ENCODE measurements at places on chromosomes 13 and 19.

GRCh38 chr13:75153834-75154233 lies 328.1 kb downstream of the TBC1D4 start:
- no peak for DNase-seq

DNA sequence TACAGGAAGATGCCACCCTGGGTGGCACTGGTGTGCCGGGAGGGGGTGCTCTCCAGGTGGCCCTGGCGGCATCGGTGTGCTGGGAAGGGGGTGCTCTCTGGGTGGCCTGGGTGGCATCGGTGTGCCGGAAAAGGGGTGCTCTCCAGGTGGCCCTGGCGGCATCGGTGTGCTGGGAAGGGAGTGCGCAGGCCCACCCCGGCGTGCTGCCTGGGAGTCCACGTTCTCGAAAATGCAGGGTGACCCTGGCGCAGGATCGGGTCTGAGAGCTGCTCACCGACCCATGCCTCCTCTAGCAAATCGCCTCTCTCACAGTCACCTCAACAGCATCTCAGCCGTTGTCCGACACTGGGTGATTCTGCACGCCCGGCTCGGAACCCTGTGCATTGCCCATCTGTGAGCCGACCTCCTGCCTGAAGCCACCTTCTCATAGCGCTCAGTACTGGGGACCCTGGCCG lies 36.4 kb downstream of the RASA3 start:
- DNase-seq = no peak

GRCh38 chr13:26881154-26881553 lies 120.6 kb upstream of the GPR12 start:
- DNase-seq = no peak

GRCh38 chr13:51112771-51113170 lies 1.7 kb upstream of the C13orf42 start:
- DNase-seq = no peak

DNA sequence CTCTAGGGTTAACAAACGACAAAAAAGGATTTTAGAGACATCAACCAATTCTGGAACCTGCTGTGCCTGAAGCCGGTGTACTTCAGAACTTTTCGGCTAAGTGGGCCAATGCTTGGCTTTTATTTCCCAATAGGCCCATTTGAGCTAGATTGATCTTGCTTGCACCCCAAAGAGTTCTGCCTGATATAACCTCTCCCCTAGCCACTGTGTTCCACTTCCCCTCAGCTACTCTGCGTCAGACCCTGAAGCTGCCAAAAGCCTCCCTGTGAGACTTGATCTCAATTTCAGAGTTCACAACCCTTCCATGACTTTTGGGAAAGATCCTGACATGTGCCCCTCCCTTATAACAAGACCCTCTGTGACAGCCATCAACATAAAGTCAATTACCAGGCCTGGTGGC lies 5.6 kb upstream of the SIGLEC14 start:
- no peak for DNase-seq

DNA sequence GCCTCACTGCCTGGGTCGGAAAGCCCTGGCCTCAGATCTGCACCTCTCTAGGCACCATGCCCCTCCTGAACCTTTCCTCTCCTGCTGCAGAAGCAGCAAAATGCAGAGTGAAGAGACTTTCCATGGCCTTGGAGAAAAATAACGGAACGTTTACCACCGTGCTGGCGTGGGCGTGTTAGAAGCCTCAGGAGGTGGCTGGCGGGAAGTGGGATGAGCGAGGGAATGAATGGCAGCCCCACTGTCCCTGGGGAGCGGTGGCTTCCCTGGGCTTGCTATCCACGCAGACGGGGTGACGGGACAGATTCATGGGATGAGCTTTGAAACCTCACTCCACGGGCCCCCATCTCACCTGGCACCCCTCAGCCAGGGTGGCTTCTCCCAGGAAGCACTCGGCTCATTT lies 4.3 kb downstream of the TEX29 start:
- DNase-seq = no peak

GRCh38 chr13:99709134-99709533 lies 207.9 kb downstream of the TM9SF2 start:
- DNase-seq = no peak

DNA sequence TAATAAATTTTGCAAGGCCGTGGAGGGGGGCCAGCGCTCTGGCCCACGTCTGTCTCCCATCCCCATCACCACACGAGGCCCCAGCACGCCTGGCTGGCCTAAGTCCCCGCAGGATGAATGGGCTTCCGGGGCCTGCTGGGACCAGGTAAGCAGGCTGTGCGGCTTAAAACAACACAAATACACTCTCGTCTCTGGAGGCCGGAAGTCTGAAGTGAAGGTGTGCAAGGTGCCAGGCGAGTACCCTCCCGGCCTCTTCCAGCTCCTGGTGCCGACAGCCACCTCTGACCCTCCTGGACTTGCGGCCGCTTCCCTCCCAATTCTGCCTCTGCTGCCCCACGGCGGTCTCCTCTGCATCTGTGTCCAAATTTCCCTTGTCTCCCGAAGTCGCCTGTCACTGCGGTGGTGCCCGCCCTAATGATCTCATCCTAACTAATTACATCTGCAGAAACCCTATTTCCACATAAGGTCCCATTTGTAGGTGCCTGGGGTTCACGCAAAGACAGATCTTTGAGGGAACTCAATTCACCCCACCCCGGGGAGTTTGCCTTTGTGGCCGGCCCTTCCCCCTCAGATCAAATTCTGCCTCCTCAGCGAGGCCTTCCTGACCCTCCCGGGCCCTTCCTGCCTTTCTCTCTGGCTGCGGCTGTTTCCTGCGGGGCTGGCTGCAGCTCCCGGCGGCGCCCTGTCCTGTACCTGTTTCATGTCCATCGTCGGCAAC lies 8.1 kb upstream of the PTBP1 start:
- DNase-seq = no peak

- no peak for DNase-seq
Measured at GRCh38 chr13:94800423-94800822, 88.1 kb upstream of the SOX21 start.

- DNase-seq = no peak
Measured at GRCh38 chr13:113816254-113816929, 47.5 kb downstream of the GAS6 start.

- no peak for DNase-seq
Measured at GRCh38 chr13:100895651-100896050, 221.1 kb upstream of the TMTC4 start.

GRCh38 chr13:21894091-21894490 lies 223.2 kb downstream of the FGF9 start:
- DNase-seq = no peak

DNA sequence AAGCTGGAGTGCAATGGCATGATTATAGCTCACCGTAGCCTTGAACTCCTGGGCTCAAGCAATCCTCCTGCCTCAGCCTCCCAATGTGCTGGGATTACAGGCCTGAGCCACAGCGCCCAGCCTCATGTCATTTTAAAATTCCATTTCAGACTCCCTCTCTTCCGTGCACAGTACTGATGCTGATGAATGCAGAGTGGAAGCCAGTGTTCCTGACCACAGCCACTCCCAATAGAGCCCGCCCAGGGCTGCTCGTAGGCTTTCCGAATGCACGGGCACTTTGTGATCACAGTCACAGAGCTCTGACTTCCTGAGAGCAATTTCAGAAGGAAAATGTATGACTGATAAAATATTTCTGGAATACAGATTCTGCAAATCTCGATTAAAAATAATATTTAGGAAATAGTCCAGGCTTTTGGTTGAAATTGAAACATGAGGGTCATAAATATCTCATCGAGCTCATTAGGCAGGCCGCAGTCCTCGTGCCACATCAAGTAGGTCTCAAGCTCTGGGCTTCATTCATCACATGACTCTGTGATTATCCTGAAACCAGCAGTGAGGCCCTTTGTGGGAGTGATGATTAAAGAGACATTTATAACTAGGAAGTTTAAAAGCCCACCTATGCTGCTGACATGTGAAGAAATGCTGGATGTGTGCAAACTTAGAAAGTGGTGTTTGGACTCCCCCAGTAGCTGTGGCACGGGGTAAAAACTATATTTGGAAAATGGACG lies 38.9 kb upstream of the AMER2 start:
- DNase-seq = no peak

GRCh38 chr13:51291341-51291740 lies 48.1 kb upstream of the SERPINE3 start:
- DNase-seq = no peak

Measured in activated T-helper 1 cell treated with anti-CD3 and anti-CD28 coated beads, Interleukin-2, amount 50 U/mL, for 16 hours (primary cell).